ENCODE measurements at places on chromosomes 7 and 10.

DNA sequence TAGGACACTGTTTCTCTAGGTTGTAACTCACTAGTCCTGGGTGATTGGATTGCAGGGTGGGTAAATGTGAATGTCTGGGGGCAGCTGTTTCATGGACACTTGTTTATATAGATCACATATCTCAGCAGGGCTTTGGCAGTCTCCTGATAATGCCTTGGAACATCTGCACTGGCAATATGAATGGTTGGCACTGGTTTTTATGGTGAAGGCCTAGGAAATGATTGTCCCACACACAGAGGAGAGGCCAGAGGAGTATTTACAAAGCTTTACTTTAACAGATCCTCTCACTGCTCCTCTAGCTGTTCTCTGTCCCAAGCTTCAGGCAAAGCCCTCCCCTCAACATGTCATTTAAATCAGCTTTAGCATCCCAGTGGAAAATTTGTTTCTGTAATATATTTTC, 171.3 kb upstream of the STEAP4 start:
- no peak for DNase-seq

GRCh38 chr7:99386584-99387238, 12.2 kb downstream of the ARPC1B start:
- DNase-seq = peak; percentile 64

DNA sequence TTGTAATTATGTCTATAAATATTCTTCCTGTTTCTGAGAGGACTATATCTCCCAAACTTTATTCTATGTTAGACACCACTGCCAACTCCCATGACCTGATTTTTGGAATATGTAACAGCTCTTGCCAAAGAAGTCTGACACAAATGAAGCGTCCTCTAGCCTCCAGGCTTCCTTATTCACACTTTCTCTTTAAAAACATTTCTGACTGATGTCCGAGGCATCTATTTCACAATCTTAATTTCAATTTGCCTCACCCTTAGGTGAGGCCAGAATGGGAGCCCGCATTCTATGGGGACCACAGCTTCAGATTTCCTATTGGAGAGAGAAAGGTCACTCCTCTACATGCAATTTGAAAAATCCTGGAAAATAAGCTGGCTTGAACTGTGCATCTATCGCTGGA, 873.2 kb downstream of the GATA3 start:
- no peak for DNase-seq

DNA sequence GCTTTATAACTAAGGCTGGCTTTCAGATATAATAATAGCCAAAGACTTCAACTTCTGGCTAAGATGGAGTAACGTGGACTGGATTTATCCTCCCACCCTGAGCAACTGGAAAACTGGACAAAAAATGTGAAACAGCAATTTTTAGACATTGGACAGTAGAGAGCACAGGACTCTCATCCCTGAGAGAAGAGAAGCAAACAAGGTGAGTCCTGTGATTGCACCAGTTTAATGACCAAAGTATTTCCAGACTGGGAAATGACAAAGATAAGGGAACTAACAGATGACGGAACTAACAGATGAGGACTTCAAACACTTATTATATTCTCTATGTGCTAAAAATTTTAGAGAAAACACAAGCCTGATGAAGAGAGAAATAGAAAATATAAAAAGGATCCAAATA, 175.7 kb upstream of the SLC25A13 start:
- DNase-seq = no peak

GRCh38 chr7:101173752-101174244, 6.3 kb downstream of the NAT16 start:
- DNase-seq = peak; percentile 71

- DNase-seq = peak; percentile 67
Observed at GRCh38 chr10:122499491-122499941, 38.2 kb downstream of the HTRA1 start.

GRCh38 chr7:102029616-102030015, 212.2 kb downstream of the CUX1 start:
- DNase-seq = no peak
